HT1080 (cell line): ENCODE measurements at places on chromosomes 13 and 19. TPM values are rescaled to one million over a fixed set of nuclear protein-coding genes. Genes with fewer than 3 reads are reported as not detected.

Gene COX7A1
- not detected in 2 replicates for total RNA-seq

Gene GRIK5
- not detected in 2 replicates for total RNA-seq

Gene RNF225
- total RNA-seq, result 0.24 TPM in 1 of 2 replicates, not detected in the other

Gene APC2
- 0.53 and 0.63 TPM in 2 replicates for total RNA-seq

Gene CGB8
- total RNA-seq, result 5.8 and 11.3 TPM in 2 replicates

Gene NEK3
- total RNA-seq, result 2.1 and 3.0 TPM in 2 replicates

Gene HSD17B14
- not detected in 2 replicates for total RNA-seq

Gene SEMA6B
- total RNA-seq, result 11.9 and 13.9 TPM in 2 replicates

Gene TUBGCP3
- 19.5 and 29.7 TPM in 2 replicates for total RNA-seq

Gene CEACAM21
- total RNA-seq, result not detected in 2 replicates

Gene CBY2
- total RNA-seq, result not detected in 2 replicates

Gene ZIC5
- total RNA-seq, result 1.2 and 1.8 TPM in 2 replicates

Gene ZNF799
- total RNA-seq, result 2.4 and 2.9 TPM in 2 replicates

Gene MRPS12
- total RNA-seq, result 135 and 136 TPM in 2 replicates

Gene CGB1
- not detected in 2 replicates for total RNA-seq

Gene ADGRE1
- total RNA-seq, result 0.20 and 0.26 TPM in 2 replicates

Gene SYNE4
- total RNA-seq, result not detected in 2 replicates

Gene S1PR2
- 1.1 and 1.9 TPM in 2 replicates for total RNA-seq

Gene RGS9BP
- 1.9 and 2.2 TPM in 2 replicates for total RNA-seq

Gene SULT2B1
- total RNA-seq, result not detected in 2 replicates

Gene NEK5
- total RNA-seq, result not detected in 2 replicates

Gene ZNF580
- 16.5 and 55.3 TPM in 2 replicates for total RNA-seq

Gene ZNF540
- total RNA-seq, result not detected in 2 replicates

Gene SHANK1
- 9.3 and 10.5 TPM in 2 replicates for total RNA-seq

Gene CABP5
- not detected in 2 replicates for total RNA-seq

Gene ANKLE1
- 0.35 and 1.3 TPM in 2 replicates for total RNA-seq

Gene CEACAM20
- total RNA-seq, result not detected in 2 replicates

Gene EXOC3L2
- total RNA-seq, result 0.56 and 0.84 TPM in 2 replicates

Gene CD209
- not detected in 2 replicates for total RNA-seq

Gene ZNF837
- 0.08 and 1.4 TPM in 2 replicates for total RNA-seq

Gene NLRP12
- total RNA-seq, result not detected in 2 replicates

Gene ZNF546
- 0.97 and 1.8 TPM in 2 replicates for total RNA-seq

Gene ANGPTL4
- not detected in 2 replicates for total RNA-seq

Gene FFAR3
- total RNA-seq, result 0.11 TPM in 1 of 2 replicates, not detected in the other

Gene KLF1
- not detected in 2 replicates for total RNA-seq

Gene IGFLR1
- 2.9 and 11.1 TPM in 2 replicates for total RNA-seq

Gene MBNL2
- total RNA-seq, result 12.3 and 19.4 TPM in 2 replicates

Gene TNFRSF19
- 2.0 and 2.1 TPM in 2 replicates for total RNA-seq

Gene BEST2
- total RNA-seq, result not detected in 2 replicates

Gene SLC7A1
- 24.7 and 26.2 TPM in 2 replicates for total RNA-seq

Gene DLL3
- 0.80 and 1.2 TPM in 2 replicates for total RNA-seq

Gene ZC3H4
- 17.6 and 17.8 TPM in 2 replicates for total RNA-seq

Gene UQCR11
- 123 and 127 TPM in 2 replicates for total RNA-seq

Gene TEX26
- total RNA-seq, result not detected in 2 replicates

Gene LGI4
- not detected in 2 replicates for total RNA-seq

Gene POSTN
- not detected in 2 replicates for total RNA-seq

Gene TMPRSS9
- total RNA-seq, result not detected in 2 replicates

Gene MAP4K1
- total RNA-seq, result 0.20 and 0.24 TPM in 2 replicates

Gene ELSPBP1
- not detected in 2 replicates for total RNA-seq

Gene ZNF69
- not detected in 2 replicates for total RNA-seq

Gene ZNF8
- total RNA-seq, result 3.1 TPM in 2 replicates

Gene CLIP3
- 0.45 TPM in 1 of 2 replicates, not detected in the other for total RNA-seq

Gene MIPEP
- 16.0 and 20.1 TPM in 2 replicates for total RNA-seq

Gene KDELR1
- total RNA-seq, result 67.7 and 115 TPM in 2 replicates

Gene VPS36
- 21.8 and 24.5 TPM in 2 replicates for total RNA-seq

Gene TNNT1
- total RNA-seq, result 28.7 and 33.4 TPM in 2 replicates

Gene SLC15A1
- total RNA-seq, result not detected in 2 replicates
